Tracheal epithelial cell (primary cell): ENCODE measurements at places on chromosomes 2 and 18. TPM values are rescaled to one million over a fixed set of nuclear protein-coding genes. Genes with fewer than 3 reads are reported as not detected.

The CYP1B1 gene
- 19.5 and 46.3 TPM in 2 replicates for total RNA-seq

The HOXD13 gene
- total RNA-seq, result not detected in 2 replicates

The YPEL5 gene
- 67.5 and 77.8 TPM in 2 replicates for total RNA-seq

The TOGARAM2 gene
- total RNA-seq, result under 0.01 TPM in 1 of 2 replicates, not detected in the other

The ABCB11 gene
- total RNA-seq, result under 0.01 TPM in 1 of 2 replicates, not detected in the other

The RALB gene
- total RNA-seq, result 43.7 and 63.1 TPM in 2 replicates

The SOS1 gene
- total RNA-seq, result 7.7 and 11.3 TPM in 2 replicates

The FAM161A gene
- 0.72 and 1.7 TPM in 2 replicates for total RNA-seq

The OR6B2 gene
- total RNA-seq, result not detected in 2 replicates
